ENCODE measurements at places on chromosomes 7 and 10.

- DNase-seq = no peak
Observed at GRCh38 chr7:68216051-68216450, 1219.4 kb downstream of the TYW1 start.

GRCh38 chr10:129373231-129373630, 93.8 kb upstream of the MGMT start:
- no peak for DNase-seq

GRCh38 chr7:30422922-30423321, 55.7 kb downstream of the NOD1 start:
- no peak for DNase-seq

DNA sequence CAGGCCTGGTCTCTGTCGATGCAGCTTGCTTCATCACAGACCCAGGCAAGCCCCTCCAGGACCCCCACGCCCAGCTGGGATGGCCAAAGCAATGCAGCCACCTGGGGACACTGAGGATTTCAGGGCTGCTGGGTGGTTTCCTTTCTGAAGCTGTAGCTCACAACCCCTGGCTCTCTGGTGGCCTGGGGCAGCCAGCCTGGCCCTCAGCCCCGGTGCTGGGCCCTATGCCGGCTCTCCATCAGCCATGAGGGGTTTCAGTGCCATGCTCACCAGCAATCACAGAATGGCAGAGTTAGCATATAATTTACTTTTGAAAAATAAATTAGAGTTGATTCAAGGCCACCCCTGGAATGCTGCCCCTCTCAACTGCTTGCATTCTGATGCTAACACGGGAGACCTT, 150.2 kb upstream of the UNC5B start:
- DNase-seq = no peak

DNA sequence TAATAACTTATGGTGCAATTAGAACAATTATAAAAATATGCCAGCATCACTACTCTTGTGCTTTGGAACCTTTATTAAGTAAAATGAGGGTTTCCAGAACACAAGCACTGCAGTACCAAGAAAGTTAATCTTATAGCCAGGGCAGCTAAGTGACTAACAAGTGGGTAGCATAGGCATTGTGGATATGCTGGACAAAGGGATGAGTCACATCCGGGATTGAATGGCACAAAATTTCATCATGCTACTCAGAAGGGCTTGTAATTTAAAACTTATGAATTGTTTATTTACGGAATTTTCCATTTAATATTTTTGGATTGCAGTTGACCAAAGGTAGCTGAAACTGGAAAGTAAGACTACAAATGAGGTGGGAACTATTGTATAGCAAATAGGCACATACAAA, 250.6 kb downstream of the C7orf25 start:
- no peak for DNase-seq

Measured in COR-L47 (cell line).